ENCODE measurements at places on chromosomes 4 and X. TPM values are rescaled to one million over a fixed set of nuclear protein-coding genes. Genes with fewer than 3 reads are reported as not detected.

DNA sequence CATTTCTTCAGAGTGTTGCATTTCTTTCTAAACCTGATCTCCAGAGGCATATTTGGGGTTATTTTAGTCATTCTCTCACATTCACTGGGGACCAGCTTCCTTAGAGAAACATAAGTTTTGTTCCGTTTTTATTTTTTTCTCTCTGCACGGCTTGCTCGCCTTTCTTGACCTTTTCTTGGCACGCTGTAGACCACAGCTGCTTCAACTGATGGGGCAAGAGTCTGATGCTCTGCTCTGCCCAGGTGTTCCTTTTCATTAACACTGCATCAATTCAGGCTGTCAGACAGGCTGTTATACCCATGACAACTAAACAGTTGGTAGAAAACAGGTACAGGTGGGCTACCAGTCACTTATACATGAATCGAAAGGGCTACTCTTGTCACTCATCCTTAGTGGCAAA lies 682.2 kb upstream of the DIAPH2 start:
- DNase-seq = no peak

DNA sequence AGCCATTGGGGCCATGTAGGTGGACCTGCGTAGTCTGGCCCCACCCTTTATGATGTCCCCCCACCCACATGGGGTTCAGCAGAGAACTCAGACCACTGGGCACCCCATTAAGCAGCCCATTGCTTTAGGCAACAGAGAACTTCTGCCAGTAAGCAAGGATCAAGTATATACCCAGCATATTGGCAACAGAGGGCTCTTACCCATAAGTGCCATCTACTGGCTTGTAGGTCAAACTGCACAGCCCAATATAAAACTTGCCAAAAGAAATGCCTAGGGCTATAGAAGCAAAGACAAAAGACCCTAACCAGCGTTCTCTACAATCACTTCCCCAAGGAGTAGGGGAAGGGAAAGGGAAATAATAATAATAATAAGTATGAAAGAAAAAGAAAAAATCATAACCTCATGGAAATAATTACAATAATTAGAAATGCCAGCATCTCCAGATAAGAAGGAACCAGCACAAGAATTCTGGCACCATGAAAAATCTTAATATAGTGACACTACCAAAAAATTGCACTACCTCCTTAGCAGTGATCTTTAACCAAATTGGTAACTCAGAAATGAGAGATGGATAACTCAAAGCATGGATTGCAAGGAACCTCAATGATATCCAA lies 1090.7 kb downstream of the FAT4 start:
- no peak for DNase-seq

DNA sequence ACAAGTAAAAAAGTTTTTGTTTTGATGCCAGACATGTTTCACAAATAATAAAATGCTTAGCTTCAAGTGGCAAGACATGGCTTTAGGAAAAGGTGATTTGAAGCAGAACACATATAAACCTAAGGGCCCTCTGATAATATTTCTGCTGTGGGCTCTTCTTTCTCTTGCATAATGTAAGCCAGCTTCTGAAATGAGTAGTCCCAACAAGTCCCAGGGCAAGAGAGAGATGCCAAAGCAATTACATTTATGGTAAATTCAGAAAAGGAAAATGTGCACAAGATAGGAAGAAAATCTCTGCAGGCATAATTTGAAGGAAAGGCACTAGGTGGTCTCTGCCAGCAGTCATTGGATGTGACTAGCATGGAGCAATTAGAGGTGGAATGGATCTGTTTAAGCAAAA lies 170.8 kb upstream of the GALNT7 start:
- no peak for DNase-seq

- no peak for DNase-seq
These were observed 138.0 kb upstream of the BOD1L1 start for GRCh38 chr4:13765539-13765938.

DNA sequence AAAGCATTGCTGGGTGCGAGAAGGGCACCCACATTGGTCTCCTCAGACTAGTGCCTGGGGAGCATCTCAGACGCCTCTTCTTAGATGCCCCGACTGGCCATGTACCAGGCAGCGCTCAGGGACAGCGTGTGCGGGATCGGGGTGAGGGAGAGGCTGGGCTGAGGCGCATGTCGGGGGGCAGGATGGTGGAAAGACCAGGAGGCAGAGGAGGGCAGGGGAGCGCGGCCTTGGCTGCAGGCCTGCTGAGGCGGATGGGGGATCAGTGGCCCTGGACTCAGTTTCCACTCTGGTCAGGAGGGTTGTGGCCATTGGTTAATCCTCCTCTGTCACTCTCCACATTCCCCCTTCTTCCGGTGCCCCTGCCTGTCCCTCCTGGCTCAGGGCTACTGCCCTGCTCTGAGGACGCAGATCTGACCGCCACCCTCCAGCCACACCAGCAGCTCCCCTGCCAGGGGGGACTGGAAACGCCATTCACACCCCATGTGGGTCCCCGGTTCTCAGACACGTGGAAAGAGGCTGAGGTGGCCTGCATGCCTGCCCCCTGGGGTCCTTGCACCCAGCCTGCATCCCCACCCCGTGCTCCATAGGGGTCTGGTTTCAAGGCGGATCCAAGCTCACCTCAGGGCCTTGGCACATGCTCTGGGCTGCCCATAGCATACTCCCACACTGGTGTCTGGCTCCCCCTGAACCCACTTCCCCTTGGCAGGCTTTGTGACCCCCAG lies 105.9 kb downstream of the CPZ start:
- DNase-seq = no peak

The RXFP1 gene
- total RNA-seq = not detected

The PPEF2 gene
- not detected for total RNA-seq
